ENCODE measurements at places on chromosomes 11 and 22. TPM values are rescaled to one million over a fixed set of nuclear protein-coding genes. Genes with fewer than 3 reads are reported as not detected.

DNA sequence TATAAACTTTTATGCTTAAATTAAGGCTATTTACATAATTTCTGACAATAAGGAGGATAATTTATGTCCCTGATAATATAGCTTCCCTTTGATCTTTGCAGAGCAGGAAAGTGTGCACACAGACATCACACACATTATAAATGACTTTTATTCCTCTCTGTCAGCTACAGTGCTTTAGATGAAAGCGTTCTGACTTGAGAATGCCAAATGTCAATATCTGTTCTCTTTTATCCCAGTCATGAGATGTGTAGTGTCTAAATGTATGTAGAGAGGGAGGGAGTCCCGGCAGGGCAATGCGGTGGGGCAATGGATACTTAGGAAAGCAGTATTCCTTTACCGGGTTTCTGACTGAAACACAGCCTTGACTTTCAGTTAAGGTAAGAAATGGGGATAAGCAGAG is 225.4 kb upstream of the CHORDC1 start:
- H3K27me3 ChIP-seq = no peaks in the 10 kb centered on the region
- no peaks in the 10 kb centered on the region for H3K4me1 ChIP-seq
- no peak overlapping the region for H3K27ac ChIP-seq
- no peak overlapping the region for H3K4me3 ChIP-seq

DNA sequence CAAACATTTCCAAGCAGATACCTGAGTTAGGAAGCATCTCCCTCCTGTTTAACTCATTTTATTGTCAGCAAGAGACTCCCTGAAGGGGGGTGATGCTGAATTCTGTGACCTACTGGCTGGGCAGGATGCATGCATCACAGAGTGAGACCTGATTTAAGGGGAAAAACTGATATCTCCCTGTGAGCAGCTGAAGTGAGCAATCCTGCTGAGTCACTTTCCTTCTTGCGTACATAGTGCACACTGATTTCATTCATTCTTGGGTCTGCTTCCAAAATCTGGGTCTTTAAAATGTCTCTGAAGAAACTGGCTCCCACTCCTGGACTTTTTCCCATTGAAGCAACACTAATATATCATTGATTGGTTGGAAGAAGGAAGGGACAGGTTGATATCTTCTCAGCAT is 23.3 kb downstream of the P4HA3 start:
- no peaks in the 10 kb centered on the region for H3K27me3 ChIP-seq
- H3K27ac ChIP-seq = no peak overlapping the region
- no peaks in the 10 kb centered on the region for H3K4me1 ChIP-seq
- no peak overlapping the region for H3K4me3 ChIP-seq
- H3K36me3 ChIP-seq = no peaks in the 10 kb centered on the region

DNA sequence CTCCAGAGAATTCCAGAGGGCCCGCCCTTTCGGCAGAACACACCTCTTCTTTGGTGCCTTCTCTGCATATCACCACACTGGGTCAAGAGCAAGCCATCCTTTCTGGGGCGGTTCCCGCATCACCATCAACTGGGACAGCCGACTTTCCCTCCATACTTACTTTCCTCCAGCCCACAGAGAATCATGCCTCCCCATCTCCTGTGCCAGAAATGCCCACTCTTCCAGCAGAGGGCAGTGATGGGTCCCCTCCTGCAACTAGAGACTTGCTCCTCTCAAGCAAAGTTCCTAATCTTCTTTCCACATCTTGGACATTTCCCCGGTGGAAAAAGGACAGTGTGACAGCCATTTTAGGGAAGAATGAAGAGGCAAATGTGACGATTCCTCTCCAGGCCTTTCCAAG is 157.7 kb downstream of the C11orf91 start:
- no peak overlapping the region for H3K4me3 ChIP-seq
- no peaks in the 10 kb centered on the region for H3K27me3 ChIP-seq
- H3K27ac ChIP-seq = no peak overlapping the region

- no peaks in the 10 kb centered on the region for H3K27me3 ChIP-seq
- no peak overlapping the region for H3K4me3 ChIP-seq
- no peak for DNase-seq
- H3K27ac ChIP-seq = no peak overlapping the region
- no peaks in the 10 kb centered on the region for H3K4me1 ChIP-seq
Measured at GRCh38 chr11:95499516-95500135, 268.6 kb upstream of the SESN3 start.

GRCh38 chr11:26227883-26228502 is 103.9 kb upstream of the ANO3 start:
- H3K4me3 ChIP-seq = no peak overlapping the region
- H3K36me3 ChIP-seq = no peaks in the 10 kb centered on the region
- DNase-seq = no peak
- no peaks in the 10 kb centered on the region for H3K27me3 ChIP-seq
- H3K27ac ChIP-seq = no peak overlapping the region

DNA sequence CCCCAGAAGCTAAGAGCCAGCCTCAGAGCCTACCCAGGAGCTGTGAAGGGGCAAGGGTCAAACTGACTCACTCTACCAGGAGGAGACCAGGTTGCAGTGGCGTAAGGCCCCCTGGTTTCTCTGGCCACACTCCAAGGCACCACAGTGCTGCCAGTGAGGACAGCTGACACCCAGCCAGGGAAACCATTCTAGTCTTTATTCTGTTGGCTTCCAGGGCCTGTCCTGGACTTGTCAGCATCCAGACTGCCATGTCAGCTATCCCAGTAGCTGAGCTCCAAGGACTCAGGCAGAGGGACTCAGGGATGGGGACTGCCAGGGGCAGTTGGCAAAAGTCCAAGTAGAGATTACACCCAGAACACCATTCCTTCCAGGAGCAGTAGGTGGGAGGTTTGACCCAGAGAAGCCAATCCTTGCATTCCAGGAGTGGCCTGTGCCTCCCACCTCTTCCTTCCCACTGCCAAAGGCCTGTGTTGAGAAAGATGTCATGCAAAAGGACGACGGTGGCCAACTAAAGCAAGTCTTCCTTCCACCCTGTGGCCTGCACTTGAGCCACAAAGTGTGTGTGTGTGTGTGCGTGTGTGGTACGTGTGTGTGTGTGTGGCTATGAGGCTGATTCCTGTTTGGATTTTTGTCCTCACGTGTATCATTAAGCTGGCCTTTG is 3.6 kb upstream of the MAPK8IP1 start:
- H3K36me3 ChIP-seq = peaks cover 52% of the 10 kb centered on the region
- peaks cover 11% of the 10 kb centered on the region for H3K4me1 ChIP-seq
- no peak for DNase-seq
- no peak overlapping the region for H3K4me3 ChIP-seq
- no peaks in the 10 kb centered on the region for H3K27me3 ChIP-seq
- H3K27ac ChIP-seq = no peak overlapping the region

DNA sequence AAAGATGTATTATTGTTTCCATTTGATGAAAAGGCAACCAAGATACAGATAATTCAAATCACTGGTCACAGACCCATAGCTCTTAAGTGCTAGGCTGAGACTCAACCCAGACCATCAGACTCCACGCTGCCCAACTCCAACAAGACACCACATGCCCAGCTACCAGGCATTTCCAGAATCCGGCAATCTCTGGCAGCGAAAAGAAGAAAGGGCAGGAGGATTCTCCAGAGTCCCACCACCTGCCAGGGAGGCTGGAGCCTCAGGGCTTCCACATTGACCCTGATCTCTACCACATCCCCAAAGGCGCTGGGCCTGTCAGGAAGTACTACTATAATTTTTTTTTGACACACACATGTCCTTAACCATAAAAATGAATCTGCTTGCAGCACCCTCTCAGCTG is 61.4 kb upstream of the ARFGAP3 start:
- no peak for DNase-seq
- no peaks in the 10 kb centered on the region for H3K27me3 ChIP-seq
- no peaks in the 10 kb centered on the region for H3K36me3 ChIP-seq
- H3K4me1 ChIP-seq = peaks cover 60% of the 10 kb centered on the region

- no peak overlapping the region for H3K4me3 ChIP-seq
- no peak overlapping the region for H3K27ac ChIP-seq
- DNase-seq = no peak
- H3K36me3 ChIP-seq = no peaks in the 10 kb centered on the region
- no peaks in the 10 kb centered on the region for H3K27me3 ChIP-seq
Measured at GRCh38 chr11:130025371-130025770, 22.7 kb upstream of the PRDM10 start.

DNA sequence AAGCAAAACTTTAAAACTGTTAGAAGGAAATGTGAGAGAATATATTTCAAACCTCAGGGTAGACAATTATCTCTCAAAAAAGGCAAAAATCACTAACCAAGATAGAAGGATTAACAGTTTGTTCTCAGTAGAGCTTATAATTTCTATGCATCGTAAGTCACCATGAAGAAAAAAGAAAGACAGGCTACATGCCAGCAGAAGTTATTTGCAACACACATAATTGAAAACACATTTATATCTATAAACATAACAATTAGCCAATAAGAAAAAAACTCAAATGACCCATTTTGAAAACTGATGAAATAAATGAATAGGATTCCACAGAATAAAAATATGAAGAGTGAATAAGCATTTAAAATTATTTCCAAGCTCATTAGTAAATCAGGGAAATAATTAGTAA is 24.4 kb upstream of the SNX19 start:
- no peak overlapping the region for H3K4me3 ChIP-seq
- H3K4me1 ChIP-seq = peaks cover 2% of the 10 kb centered on the region
- DNase-seq = no peak
- H3K27ac ChIP-seq = no peak overlapping the region
- H3K27me3 ChIP-seq = no peaks in the 10 kb centered on the region

GRCh38 chr11:95193541-95193940 is 37.5 kb downstream of the SESN3 start:
- DNase-seq = no peak
- H3K4me3 ChIP-seq = no peak overlapping the region
- H3K27ac ChIP-seq = no peak overlapping the region
- H3K36me3 ChIP-seq = peaks cover 26% of the 10 kb centered on the region
- H3K4me1 ChIP-seq = no peaks in the 10 kb centered on the region

DNA sequence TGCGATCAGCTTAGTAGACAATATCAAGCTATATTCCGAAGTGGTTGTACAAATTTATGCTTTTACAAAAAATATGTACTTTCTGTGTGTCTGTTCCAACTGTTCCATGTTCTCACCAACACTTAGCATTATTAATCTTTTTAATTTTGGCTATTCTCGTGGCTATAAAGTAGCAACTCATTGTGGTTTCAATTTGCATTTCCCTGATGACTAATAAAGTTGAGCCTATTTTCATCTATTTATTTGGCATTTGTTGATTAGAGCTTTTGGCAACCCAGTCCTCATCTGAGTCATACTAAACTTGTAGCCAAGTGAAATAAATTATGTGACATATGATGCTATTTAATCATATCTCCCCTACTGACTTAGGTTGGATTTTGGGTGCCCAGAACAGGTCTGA is 115.9 kb downstream of the FBXO7 start:
- no peak overlapping the region for H3K4me3 ChIP-seq
- DNase-seq = no peak
- no peaks in the 10 kb centered on the region for H3K36me3 ChIP-seq

GRCh38 chr11:119400860-119401259 is 19.4 kb upstream of the USP2 start:
- no peak overlapping the region for H3K4me3 ChIP-seq
- no peaks in the 10 kb centered on the region for H3K36me3 ChIP-seq
- H3K4me1 ChIP-seq = no peaks in the 10 kb centered on the region
- H3K27ac ChIP-seq = no peak overlapping the region

GRCh38 chr11:121372671-121373429 is 79.3 kb upstream of the SORL1 start:
- no peak overlapping the region for H3K27ac ChIP-seq
- H3K27me3 ChIP-seq = no peaks in the 10 kb centered on the region
- H3K4me1 ChIP-seq = peaks cover 12% of the 10 kb centered on the region
- no peak for DNase-seq
- H3K4me3 ChIP-seq = no peak overlapping the region
- no peaks in the 10 kb centered on the region for H3K36me3 ChIP-seq

DNA sequence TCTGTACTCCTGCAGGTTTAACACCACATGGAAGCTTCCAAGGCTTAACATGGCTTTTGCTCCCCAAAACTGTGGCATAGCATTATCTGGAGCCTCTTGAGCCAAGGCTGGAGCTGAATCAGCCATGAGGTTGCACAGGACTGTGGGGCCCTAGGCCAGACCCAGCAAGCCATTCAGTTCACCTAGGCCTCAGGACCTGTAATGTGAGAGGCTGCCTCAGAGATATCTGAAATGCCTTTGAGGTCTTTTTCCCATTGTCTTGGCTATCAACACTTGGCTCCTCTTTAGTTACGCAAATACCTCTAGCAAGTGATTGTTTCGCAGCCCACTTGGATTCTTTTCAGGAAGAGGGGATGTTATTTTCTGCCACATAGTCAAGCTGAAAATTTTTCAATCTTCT is 72.0 kb downstream of the VPREB1 start:
- H3K4me1 ChIP-seq = no peaks in the 10 kb centered on the region
- no peaks in the 10 kb centered on the region for H3K27me3 ChIP-seq
- H3K4me3 ChIP-seq = no peak overlapping the region
- no peak for DNase-seq

DNA sequence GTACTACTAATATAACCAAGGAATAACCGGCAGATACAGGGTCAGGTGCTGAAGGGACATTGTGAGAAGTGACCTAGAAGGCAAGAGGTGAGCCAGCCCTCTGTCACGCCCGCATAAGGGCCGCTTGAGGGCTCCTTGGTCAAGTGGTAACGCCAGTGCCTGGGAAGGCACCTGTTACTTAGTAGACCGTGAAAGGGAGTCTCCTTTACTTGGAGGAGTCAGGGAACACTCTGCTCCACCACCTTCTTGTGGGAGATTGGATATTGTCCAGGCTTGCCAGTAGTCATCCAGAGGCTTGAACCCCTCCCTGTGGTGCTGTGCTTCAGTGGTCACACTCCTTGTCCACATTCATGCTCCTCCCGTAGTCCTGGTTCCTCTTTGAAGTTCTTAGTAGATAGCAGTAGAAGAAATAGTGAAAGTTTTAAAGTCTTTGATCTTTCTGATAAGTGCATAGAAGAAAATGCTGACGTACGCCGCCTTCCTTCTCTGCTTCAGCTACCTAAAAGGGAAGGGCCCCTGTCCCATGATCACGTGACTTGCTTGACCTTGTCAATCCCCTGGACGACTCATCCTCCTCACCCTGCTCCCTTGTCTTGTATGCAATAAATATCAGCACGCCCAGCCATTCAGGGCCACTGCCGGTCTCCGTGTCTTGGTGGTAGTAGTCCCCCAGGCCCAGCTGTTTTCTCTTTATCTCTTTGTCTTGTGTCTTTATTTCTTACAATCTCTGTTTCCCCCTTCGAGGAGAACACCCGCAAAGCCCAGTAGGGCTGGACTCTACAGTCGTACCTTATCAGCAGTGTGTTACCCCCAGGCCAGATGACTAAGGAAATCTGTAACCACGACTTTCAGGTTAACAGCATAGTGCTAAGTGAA is 6.1 kb downstream of the NUP50 start:
- H3K36me3 ChIP-seq = peaks cover 55% of the 10 kb centered on the region
- H3K27me3 ChIP-seq = no peaks in the 10 kb centered on the region
- no peak overlapping the region for H3K4me3 ChIP-seq
- no peak overlapping the region for H3K27ac ChIP-seq
- no peak for DNase-seq

The YPEL1 gene
- total RNA-seq = 3.0 TPM

The CYB5R2 gene
- total RNA-seq = 78.4 TPM

The CYP2D6 gene
- total RNA-seq = 0.72 TPM

The FOLH1 gene
- total RNA-seq = 0.64 TPM

The SLC22A8 gene
- total RNA-seq = not detected

The GPHA2 gene
- total RNA-seq = not detected

The MRPL49 gene
- total RNA-seq = 55.3 TPM

Measured in suprapubic skin (tissue), 4 donors.